ENCODE measurements at places on chromosomes 3 and 15.

DNA sequence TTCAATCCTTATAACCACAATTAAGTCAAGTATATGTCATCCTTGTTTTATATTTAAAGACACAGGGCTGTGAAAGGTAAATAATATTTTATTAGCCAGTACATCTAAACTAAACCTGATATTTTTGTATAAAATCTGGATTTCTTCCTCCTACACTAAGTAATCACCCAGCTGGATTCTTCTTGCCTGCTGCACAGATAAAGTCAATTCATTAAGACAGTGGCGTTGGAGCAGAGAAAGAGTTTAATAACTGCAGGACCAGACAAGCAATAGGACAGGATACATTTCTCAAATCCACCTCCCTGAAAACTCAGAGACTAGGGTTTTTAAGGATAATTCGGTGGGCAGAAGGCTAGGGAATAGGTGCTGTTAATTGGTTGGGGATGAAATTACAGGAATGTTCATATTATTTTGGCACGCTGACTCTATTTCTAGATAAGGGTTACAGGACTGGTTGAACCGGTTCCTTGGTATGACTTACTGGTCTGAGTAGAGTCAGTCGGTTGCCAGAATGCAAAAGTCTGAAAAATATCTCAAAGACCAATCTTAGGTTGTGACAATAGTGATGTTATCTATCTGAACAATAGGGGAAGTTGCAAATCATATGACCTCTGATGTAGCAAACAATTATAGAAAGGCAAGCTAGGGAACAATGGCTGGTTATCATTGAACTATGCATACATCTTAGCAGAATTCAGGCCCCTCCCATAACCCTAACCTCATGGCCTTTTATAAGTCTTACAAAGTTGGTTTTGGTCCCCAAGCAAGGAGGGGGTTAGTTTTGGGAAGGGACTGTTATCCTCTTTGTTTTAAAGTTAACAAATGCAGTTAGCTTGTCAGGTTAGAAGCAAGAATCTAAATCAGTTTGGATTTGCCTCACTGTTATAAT, 244.8 kb downstream of the ALCAM start:
- DNase-seq = no peak

GRCh38 chr3:126551121-126551838, 7.5 kb downstream of the C3orf22 start:
- DNase-seq = no peak

DNA sequence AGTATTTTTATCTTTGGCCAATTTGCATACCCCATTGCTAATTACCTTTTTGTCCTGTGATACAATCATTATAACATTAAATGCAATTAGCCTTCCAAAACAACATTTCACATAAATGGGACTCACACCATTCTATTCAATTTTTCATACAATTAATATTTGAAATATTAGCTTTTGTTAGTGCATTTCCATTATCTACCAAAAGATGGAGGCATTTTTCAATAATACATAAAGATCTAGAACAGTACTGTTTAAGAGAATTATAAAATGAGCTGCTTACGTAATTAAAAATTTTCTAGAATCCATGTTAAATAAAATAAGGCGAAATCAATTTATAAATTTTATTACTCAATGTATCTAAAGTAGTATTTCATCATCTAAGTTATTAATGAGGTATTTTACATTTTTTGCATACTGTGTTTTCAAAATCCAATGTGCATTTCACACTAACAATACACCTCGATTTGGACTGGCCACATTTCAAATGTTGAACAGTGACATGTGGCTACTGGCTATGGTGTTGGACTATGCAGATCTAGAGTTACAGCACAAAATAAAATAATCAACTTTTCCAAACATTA, 74.3 kb downstream of the TJP1 start:
- DNase-seq = peak; percentile 68

GRCh38 chr3:169662132-169662842, 1.2 kb downstream of the MECOM start:
- peak; percentile 65 for DNase-seq

GRCh38 chr15:65887565-65887964, 18.3 kb downstream of the RAB11A start:
- no peak for DNase-seq

- no peak for DNase-seq
Observed at GRCh38 chr15:70348226-70348543, 250.5 kb upstream of the TLE3 start.

DNA sequence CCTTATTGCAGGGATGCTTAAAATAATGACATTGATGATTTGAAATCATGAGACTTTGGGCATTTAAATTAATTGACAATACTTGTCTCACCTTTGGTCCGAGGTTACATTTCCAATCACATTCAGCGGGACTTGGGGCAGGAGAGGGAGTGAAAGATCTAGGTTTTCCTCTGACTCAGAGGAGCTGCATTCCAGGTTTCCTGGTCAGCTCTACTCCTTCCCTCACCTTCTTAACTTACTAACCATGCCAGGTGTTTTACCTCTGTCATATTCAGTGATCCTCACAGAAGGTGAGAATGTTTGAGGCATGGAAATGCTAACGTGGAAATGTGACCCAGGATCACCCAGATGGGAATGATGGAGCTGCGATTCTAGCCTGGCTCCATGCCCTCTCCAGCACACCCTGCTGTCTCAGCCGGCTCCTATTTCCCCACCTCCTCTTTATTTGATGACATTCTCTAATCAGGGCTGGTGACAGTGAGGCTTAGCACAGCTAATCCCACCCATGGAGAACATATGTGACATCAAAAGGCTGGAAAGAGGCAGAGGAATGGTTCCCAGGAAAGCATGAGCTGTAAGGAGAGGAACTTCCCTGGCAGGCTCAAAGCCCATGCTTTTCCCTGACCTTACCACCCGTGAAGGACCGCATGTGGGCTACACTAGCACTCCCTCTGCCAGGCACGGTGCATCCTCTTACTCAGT, 38.7 kb downstream of the THSD4 start:
- DNase-seq = peak; percentile 49

GRCh38 chr3:21392526-21392925, 358.5 kb downstream of the ZNF385D start:
- DNase-seq = no peak

DNA sequence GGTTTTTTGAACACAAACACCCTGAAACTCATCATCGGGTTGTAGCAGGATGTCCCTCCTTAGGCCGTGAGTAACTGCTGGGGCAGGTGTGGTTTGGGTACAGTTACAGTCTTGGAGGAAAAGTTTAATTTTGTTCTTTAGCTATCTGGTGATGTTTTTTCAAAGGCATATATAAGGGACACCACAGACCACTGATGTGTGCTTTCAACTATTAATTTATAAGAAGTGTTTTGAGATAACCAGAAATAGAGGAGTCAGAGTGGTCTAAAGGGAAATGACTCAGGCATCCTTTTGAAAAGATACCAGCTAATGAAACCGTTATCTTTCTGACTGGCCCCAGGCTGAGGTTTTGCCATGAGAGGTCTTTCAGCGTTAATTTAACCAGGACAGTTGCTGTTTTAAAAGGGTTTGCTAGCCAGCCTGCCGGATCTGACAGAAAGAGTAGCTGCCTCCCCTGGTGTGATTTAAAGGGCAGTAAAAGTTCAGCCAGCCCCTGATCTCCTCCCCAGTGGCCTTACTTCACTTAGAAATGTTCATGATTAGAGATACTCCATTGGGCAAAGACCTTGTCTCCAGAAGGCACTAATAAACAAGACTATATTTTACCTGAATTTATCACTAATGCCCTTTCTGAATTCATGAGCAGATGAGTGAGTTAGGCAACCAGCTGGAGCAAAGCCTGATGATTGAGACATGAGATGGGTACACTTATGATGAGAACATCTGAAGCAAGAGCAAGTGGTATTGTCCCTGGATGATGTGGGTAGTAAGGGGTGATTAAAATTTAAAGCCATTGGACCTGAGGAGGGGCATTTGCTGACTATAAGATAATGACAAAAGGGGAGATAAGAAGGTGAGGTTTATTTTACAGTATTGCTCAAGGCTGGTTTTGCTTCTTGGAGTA, 482.5 kb upstream of the TBL1XR1 start:
- DNase-seq = no peak

DNA sequence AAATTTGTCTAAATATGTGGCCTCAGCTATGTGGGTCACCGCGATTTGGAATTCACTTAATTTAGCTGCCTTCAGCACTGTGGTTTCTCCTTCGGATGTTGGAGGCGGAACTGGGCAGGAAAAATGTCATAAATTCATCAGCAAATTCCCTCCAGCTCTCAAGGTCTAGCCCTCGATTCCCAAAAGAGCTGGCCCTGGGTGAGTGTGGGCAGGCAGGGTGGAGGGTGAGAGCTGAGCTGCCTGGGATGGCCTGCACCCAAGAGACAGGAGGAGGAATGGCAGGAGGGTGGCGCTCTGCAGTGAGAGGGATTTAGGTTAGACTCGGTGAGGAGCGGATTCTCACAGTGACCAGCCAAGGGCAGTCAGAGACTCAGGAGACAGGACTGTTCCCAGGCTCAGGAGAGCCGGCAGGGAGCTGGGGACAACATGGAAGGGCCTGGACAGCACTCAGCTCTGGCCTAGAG, 57.1 kb downstream of the FEM1B start:
- no peak for DNase-seq

- no peak for DNase-seq
Observed at GRCh38 chr15:82239685-82240391, 22.7 kb downstream of the EFL1 start.

Data from brain (organoid and tissue), 16 donors.